ENCODE measurements at places on chromosomes 6 and 20. TPM values are rescaled to one million over a fixed set of nuclear protein-coding genes. Genes with fewer than 3 reads are reported as not detected.

DNA sequence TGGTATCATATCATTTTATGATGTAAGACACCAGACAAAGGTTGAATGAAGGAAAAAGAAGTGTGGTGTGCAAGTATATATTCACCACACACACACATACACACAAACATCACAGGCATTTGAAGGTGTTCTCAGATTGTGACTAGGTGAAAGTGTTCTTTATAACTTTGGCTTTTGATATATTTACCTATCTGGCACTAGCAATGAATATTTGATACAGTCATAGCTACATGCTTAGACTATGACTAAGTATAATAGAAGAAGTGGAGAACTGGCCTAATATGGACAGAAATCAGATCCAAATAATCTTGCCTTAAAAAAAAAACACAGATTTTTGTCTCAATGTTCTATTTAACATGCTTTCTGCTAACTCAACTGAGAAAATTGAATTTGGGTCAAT, 809.9 kb downstream of the KIF16B start:
- DNase-seq = peak; percentile 28

DNA sequence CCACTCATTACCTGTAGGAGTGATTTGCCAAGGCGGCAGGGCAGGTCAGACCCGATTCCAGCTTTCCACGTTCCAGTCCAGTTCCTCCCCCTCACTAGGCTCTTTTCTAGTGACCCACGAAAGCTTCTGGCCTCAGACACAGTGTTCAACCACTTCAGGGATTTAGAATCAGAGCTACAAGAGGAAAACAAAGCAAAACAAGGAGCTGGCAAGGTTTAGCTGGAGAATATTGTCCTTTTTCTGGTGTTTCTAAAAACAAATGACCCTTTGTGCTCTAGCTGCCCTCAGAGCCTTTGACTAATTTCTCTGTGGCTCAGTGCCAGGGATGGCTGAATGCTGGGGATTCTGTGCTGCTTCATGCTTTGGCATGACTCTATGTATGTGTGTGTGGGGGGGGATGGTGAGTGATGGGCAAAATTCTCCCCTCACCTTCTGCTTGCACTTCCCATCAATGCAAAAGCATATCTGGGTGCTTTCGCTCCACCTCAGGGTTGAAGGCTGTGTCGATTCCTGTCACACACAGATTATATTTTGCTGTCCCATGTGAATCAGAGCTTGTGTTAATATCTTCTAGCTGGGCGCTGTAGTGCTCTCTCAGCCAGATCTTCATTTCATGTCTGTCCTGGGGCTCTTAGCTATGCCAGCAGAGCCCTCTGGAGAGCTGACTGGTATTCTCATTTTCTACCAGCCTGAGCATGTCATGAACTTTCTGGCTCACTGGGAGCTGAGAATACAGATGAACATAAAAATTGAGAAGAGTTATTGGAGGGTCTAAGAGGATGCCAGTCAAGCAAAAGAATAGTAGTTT, 19.3 kb upstream of the NEDD9 start:
- peak; percentile 89 for DNase-seq

DNA sequence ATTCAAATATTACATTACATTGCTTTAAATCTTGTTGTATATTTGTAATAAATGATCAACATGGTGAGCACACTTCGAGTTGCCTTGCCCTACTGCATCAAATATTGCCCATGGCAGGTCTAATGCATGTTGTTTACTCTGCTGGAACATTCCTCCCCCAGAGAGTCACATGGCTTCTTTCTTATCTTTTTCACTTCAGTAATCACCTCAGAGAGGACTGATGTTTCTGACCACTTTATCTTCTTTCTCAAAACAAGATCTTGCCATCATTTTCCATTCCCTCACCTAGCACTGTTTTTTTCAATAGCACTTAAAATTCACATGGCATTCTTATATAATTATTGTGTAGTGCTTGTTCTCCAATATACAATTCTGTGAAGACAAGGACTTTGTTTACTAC, 243.5 kb upstream of the THEMIS start:
- no peak for DNase-seq

DNA sequence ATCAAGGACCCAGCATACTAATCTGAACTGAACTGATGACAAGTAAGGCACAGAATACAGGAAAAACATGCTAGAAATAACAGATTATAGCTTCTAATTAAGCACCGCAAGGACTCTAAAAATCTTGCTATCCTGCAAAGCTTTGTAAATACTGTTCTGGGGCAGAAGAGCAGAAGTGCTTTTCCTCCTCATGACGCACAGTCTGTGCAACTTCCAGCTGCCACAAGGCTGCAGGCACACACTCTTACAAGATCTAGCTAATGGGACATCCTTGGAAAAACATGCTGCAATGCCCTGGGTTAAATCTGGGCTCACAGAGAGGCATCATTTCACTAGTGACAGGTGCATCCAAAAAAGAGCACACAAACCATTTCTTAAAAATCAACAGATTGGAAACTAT, 188.6 kb downstream of the GJA10 start:
- no peak for DNase-seq

Gene SIRPA
- total RNA-seq = 32.6 TPM

DNA sequence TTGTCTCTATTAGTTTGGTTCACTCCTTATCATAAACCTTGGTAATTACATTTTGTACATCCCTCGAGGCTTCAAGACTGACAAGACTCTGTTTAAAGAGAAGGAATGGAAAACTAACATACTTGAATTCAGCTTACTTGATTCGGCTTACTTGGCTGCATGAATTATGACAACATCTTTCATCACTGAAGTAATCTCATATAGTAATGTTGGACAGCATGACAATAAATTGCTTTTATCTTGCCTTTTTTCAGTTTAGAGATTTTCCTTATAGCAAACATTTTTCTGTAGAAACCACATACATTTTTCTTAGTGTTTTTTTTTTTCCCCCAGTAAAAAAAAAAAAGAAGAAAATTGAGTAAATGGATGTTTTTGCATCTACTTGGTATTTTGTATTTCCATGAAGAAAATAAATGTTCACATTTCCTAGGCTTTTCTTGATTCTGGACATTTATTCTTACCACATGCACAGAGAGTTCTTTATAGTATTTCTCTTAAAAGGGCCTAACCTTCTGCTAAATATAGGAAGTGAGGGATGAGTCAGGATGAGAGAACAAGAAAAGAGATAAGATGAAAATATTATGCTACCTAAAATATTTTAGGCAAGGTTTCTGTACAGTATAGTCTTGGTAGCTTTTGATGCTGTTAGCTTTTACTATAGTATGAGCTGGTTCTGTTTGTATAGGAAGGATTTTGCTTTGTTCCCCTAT, 101.0 kb upstream of the HDGFL1 start:
- no peak for DNase-seq

GRCh38 chr6:30839671-30840070, 44.6 kb upstream of the DDR1 start:
- no peak for DNase-seq

GRCh38 chr6:31815025-31815838, at the start of the genes HSPA1A and HSPA1L:
TSS of gene HSPA1A (plus strand) at chr6:31815543. CDS start at chr6:31815757, 214 bp downstream.
TSS of gene HSPA1L (minus strand) at chr6:31815283. CDS start at chr6:31811972, 3,311 bp downstream.
- peak; percentile 95 for DNase-seq

DNA sequence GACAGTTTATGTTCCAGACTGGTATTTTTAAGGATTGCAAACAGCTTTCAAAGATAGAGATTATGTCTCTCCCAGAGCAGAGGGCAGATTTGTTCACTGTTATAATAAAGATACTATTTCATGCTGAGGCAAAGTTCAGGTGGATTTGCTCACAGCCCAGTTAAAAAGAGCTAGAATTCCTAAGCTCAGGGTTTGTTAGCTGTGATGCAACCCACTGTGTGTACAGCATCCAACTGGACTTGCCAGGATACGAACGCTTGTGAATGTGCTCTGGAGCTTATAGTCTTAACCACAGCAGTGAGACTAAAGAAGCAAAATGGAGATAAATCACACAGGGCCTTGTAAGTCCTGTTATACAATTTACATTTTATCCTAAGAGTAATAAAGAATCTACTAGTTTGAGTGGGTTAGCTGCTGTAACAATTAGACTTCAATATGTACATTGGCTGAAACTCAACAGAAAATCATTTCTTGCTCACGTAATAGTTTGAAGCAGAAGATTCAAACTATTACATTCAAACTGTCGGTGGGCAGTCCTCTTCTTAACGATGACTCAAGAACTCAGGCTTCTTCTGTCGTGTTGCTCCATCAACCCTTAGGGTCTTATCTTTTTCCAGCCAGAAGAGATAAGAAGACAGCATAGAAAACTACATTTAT, 204.0 kb upstream of the PLN start:
- no peak for DNase-seq

Gene SLC44A4
- not detected for total RNA-seq

DNA sequence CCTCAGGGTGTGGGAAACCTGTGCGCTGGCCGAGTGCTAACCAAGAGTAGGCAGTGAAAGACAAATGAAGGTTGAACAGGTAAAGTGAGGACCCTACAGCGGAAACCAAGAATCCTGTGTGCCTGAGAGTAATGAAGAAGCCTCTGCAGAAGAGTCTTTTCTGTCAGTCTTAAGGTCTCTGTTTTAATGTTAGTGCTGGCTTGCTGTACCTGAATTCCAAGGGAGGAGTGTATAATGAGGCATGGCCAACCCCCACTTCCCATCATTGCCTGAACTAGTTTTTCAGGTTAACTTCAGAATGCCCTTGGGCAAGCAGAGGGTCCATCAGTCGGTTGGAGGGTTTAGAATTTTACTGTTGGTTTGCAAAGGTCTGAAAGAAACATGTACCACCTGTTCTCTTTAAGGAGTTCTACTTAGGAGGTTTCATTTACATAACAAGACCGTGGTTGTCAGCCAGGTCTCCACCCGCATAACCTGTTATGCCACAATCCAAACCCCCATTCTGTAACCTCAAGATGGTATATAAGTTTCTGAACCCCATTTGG, 589 bp upstream of the PDCD2 start:
- DNase-seq = no peak

DNA sequence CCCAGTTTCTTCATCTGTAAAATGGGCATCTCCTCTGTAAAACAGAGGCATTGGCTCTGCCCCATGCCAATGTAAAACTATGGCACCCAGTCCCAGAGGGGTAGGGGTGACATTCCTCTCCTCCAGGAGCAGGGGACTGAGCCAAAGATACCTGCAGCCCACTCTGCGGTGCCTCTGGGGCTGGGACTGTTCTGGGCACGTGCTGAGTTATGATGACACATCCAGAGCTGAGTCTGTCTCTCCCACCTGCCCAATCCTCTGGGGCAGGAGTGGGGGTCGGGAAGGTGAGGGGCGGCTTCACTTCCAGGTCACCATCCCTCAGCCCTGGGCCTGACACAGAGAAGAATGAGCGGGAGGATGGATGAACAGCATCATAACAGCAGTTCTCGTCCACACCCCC, 29.9 kb downstream of the AAR2 start:
- no peak for DNase-seq

Gene SOBP
- total RNA-seq = not detected

Gene GRM1
- not detected for total RNA-seq

Gene C6orf163
- 2.5 TPM for total RNA-seq
